Cortex of kidney (tissue), 1 donor: ENCODE measurements at places on chromosomes 5 and 9.

- DNase-seq: no peak
These were observed 155.6 kb upstream of the IER5L start for GRCh38 chr9:129333617-129334104.

DNA sequence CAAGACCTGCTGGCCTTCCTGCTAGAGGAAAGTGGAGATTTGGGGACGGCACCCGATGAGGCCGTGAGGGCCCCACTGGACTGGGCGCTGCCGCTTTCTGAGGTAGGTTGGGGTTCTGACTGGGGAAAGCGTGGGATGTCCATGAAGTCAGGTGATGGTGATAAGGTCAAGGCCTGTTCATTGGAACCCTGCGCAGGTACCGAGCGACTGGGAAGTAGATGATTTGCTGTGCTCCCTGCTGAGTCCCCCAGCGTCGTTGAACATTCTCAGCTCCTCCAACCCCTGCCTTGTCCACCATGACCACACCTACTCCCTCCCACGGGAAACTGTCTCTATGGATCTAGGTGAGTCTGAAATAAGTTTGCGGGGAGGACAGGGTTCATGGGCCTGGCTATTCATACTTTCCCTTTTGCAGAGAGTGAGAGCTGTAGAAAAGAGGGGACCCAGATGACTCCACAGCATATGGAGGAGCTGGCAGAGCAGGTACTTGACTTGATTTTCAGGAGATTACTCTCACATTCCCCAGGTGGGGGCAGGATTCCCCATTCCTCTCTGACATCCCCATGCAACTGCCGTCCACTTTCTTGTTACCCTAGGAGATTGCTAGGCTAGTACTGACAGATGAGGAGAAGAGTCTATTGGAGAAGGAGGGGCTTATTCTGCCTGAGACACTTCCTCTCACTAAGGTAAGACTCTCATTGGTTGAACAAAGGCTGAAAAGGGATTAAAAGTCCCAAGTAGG is 505 bp downstream of the CREB3 start:
- no peak for DNase-seq

DNA sequence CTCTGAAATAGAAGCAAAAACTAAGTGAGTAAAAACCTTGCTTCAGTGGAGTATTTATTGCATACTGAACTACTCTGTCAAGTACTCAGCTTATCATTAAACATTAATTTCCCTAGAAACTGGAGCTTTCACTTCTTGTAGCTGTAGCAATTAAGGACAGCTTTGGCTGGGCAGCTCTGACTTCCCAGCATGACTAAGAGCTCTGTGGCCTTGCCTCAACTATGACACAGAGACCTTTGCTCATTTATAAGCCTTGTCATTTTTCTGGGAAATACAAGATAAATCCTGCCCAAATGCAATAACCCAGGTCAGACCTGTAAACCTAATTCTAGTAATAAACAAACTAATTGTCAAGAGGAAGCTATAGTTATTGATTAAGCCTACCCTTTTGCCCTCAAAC is 65.4 kb upstream of the STK32A start:
- no peak for DNase-seq

DNA sequence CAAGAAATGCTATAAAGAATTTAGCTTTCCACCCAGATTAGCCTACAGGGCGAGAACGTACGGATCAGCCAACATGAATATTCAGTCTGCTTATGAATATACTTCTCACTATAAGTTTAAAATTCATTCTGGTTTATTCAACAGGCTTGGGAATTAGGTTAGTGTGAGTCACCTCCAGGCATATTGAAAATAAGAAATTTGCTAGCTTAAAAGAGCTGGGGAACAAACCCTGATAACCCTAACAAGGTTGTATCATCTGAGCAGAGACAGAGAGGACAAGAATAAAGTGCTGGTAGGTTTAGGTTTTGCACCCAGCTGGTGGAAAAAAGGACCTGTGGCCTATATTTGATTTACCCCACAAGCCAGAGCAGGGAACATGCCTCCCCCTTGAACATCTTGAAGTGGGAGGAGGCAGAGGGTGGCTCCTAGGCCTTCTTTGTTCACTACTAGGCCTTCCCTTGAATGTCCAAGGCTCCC is 12.3 kb downstream of the FNBP1 start:
- DNase-seq: no peak

GRCh38 chr9:116349684-116350083 is 196.1 kb downstream of the PAPPA start:
- DNase-seq: no peak

DNA sequence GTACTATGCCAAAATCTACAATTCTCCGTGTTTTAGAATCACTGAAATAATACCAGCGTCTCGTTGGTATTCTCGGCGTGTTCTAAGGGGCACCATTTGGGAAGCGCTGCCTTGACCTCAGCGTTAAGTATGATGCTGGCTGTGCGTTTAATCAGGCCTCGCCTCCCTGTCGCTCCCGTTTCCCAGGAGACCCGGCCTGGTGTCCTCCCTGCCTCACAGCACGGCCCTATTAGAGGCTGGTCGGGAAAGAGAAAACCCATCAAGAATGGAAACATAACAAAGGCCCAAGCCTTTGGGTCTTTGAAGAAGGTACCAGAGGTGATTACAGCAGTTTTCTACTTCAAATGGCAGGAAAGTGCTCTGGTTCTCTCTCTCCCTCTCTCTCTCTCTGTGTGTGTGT is 30.0 kb downstream of the GFPT2 start:
- DNase-seq: no peak

GRCh38 chr5:35849860-35850259 is 6.8 kb upstream of the IL7R start:
- no peak for DNase-seq

GRCh38 chr5:123500471-123500870 is 11.5 kb upstream of the CSNK1G3 start:
- DNase-seq: no peak

- no peak for DNase-seq
These were observed 182.6 kb upstream of the GNA14 start for GRCh38 chr9:77830618-77831285.

GRCh38 chr5:173187054-173187743 is 42.9 kb downstream of the BNIP1 start:
- no peak for DNase-seq

DNA sequence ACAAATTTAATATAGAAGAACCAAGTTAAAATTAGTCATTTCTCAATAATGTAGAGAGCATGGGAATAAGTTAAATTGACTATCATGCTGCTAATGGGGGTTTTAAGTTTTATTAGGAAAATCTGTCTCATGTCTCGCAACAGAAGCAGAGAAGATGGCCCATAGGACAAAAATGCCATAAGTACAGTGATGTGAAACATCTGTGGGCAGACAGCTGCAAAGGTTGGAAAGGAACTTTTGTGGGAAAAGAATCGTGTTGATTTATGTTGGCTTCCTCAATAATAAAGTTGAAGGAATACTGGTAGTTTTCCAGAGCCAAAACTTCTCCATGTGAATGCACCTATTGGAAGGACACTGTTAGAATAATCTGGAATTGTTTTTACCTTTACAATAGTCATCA is 44.8 kb downstream of the VCAN start:
- no peak for DNase-seq

DNA sequence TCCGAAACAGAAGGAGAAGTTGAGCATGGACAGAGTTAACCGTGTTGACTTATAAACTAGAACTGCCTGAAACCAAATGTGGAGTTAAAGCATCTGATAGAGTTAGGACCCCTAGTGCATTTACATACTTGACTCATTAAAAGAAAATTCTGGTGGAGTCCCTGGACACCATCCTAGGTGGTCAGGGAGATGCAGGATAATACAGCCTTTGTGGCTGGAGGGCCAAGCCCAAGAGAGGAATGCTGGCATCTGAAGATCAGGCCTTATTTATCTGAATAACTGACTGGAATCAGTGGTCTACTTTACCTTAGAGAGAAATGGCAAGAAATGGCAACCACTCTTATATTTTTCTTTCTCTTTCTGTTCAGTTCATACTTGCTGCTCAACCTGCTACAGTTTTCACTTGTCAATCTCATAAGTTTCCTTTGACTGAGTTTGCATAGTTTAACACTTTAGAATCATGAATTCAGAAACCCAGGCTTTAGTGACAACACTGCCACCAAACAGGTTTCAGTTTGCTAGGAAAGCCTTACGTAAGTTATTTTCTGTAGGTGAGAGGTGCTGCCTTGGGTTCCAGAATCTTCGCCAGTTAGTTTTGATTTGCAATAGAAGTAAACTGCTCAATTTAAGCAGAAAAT is 10.2 kb downstream of the CMYA5 start:
- no peak for DNase-seq

- no peak for DNase-seq
These were observed 11.1 kb downstream of the GM2A start for GRCh38 chr5:151264113-151264512.

- no peak for DNase-seq
These were observed 295.7 kb downstream of the MED10 start for GRCh38 chr5:6082685-6083084.

DNA sequence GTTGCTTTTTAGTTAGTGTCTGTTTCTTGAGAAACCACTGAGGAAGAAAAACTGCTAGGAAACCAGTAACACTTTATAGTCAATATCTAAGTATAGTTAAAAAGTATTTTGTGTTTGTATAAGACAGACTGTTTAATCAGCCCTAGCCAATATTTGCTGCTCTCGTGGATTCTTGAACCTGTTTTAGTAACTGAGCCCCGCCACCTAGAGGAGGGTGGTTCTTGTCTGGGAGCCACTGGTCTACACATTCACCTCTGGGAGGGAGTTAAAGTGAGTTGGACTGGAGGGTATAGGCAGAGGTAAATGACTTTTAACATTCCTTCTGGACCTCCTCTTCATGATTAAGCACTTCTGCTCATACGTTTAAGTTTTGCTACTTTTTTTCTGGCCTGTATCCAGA is 117.2 kb downstream of the SPATA31D1 start:
- no peak for DNase-seq

DNA sequence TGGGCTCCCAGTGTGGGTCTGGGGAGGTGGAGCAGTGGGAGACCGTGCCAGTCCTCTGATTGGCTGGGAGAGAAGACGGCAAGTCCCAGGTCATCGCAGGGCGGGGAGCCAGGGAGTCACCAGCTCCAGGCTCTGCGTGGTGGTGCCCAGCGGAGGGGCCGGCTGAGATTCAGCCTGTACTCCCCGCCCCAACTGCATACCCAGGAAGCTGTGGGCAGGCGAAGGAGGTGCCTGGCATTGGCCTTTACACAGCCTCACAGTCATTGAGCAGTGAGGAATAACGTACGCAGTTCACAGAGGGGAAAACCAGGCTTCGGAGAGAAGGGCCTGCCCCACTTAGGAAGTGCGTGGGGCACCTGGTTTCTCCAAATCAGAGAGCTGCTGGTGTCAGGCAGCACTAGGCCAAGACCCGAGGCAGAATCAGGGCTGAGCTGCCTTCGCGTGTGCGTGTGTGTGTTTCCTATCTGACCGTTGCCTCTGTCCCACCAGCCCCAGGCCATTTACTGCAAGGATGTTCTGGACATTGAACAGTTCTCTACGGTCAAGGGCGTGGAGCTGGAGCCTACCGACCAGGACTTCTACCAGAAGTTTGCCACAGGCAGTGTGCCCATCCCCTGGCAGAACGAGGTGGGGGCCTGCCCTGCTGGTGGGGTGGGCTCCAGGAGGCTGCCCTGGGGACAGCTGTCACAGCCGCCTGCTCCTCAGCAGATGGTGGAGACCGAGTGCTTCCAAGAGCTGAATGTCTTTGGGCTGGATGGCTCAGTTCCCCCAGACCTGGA is 6.2 kb upstream of the PRR7 start:
- DNase-seq: no peak

GRCh38 chr9:108859459-108860114 is 2.5 kb upstream of the ACTL7A start:
- no peak for DNase-seq

DNA sequence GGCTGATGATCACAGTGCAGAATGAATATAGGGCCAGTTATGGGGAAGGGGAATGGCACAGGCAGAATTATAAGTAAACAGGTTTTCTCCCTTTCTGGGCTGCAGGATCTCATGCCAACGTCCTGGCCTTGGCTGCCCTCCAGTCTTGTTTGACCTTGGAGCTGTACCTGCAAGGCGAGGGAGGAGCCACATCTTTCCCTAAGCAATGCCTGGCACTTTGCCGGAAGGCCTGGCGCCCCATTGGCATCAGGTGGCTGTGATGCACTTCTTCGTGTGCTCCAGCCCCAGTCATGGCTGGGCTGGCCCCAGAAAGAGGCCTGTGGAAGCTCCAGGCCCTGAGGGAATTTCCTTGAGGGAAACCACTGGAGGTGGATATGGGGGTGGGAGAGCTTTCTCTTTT is 16.7 kb upstream of the IQGAP2 start:
- DNase-seq: no peak

DNA sequence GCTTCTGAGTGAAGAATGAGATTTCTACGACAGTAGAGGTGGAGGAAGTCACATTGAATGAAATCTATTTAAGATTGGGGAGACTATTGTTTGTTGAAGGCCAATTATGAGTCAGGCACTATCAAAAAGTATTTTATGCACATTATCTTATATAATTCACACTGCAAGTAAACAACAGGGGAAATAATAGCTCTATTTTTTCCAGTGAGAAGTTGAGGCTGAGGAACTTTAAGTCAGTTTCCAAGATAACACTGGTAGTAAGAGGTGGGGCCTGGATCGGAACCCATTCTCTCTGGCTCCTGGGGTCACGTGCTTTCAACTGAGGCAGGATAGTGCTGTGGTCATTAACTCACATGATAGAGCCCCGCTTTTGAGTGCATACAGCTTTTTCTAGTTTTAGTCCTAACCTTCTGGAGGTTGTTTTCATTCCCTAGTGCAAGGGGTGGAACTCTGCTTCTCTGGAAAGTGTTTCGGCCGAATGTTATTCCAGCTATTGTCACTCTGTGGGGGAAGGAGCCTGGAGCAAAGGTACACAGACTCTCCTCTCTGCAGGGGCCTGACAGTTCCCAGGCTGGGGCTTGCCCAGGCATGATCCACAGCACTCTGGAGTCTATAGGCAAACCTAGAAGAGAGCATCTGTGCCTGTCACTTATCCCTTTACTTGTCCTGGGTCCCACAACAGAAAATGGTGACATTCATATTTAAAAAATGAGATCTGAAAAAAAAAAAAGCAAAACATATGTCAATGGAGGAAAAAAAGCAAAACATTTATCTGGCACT is 352.4 kb upstream of the ACTBL2 start:
- DNase-seq: no peak

DNA sequence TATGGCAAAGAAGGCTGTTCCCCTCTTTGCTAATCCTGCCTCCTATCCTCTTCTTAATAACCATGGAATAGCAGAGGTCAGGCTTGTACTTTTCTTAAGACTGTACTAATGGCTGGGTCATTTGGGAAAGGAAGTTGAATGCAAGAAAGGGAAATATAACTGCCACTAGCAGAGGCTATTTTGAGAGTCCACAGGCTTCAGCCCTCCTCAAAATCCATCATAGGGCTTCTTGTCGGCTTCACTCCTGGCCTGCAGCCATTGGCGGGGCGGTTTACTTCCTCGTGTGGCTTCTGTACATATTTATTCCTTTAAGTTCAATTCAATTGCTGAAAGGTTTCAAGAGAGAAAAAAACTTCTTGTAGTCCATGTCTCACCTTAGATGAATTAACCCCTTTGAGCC is 2.8 kb upstream of the PARP8 start:
- no peak for DNase-seq

- no peak for DNase-seq
These were observed 1.9 kb downstream of the RASEF start for GRCh38 chr9:83061036-83061435.

DNA sequence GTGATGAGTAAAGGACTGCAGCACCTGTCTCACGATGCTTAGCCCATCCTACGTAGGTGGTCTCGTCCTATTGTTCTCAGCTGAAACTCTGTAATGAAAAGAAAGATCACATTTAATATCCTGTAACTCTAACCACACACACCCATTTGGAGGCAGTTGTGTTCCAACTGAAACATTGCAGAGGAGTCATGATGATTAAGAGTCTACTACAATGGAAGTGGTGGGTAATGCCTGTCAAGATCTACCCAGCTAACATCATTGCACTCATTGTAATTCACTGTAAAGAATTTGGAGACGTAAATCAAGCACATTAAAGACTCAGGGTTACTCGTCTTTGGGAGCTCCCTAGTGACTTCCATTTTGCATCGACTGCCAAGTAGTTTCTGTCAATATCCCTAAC is 106.0 kb upstream of the PTPN3 start:
- no peak for DNase-seq
